ENCODE measurements at places on chromosomes 4 and X.

DNA sequence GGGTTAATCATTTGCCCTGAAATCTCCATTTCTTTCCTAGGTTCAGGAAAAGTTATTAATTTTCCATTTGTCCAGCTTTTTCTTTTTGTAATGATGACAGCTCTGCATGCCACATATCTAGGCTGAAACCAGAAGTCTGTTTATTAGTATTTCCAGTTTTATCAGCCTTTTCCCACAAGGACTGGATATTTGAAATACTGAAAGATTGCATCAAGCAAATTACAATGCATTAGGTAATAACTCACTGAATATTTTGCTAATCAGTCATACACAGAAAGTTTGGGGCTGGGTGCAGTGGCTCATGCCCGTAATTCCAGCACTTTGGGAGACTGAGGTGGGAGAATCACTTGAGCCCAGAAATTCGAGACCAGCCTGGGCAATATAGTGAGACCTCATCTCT, 21.5 kb downstream of the SLC9A7 start:
- DNase-seq: no peak

GRCh38 chr4:23674694-23675093, 215.2 kb downstream of the PPARGC1A start:
- no peak for DNase-seq

DNA sequence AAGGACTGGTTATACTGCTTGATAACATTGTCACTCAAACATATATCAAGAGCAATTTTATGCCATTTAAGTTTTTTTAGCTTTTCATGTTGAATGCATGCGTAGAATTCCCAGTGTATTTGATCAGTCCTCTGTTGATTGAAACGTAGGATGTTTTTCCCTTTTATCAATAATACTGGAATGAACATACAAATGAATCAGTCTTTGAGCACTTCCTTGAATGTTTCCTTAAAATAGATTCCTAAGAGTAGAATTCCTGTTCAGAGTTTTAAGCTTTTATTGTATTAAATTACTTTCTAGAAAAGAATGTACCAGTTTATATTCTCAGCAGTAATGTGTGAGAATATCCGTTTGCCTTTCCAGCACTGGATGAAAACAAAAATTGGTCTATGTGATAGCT, 37.8 kb downstream of the ADD1 start:
- DNase-seq: no peak

GRCh38 chrX:41468647-41469323, 21.6 kb downstream of the NYX start:
- no peak for DNase-seq

DNA sequence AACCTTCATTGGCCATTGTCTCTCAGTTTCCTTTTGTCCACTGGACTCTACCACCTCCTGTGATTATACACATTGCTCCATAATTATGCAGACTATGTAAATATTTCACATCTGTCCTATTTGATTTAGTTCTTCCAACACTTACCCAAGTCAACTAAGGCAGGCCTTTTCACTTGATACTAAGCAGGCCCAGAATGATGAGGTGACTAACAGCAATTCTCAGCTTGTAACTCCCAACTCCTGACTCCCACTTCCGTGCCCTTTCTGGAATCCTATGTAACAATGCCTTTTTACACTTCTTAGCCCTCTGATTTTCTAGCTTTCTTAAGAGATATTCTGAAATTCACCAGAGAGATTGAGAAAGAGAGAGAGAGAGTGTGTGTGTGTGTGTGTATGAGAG, 6.6 kb downstream of the PAK3 start:
- no peak for DNase-seq

- no peak for DNase-seq
Measured at GRCh38 chr4:39367166-39367565, 1.0 kb upstream of the RFC1 start.

DNA sequence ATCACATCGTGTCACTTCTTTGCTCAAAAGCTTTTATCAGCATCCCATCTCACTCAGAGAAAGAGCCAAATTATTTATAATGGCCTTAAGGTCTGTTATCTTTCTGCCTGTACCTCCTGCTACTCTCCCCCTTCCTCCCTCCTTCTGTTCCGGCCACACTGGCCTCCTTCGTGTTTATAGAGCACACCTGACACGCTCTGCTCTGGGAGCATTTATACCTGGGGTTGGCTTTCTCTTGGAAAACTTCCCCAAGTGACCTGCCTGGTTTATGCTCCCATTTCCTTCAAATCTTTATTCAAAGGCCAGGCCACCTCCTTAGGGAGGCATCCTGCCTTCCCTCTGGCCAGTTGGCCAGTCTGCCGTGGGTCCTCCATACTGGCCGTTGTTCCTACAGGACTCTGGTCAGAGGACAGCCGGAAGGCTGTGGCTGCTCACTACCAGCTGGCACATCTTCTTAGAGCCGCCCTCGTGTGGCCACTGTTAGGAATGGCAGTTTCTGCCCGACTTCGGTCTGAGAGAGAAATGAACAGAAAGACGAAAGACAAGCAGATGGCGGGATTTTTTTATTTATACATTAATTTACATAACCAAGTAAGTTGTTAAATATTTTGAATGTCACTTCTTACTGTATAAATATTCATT, 80.2 kb upstream of the CBLL2 start:
- DNase-seq: peak; percentile 45

DNA sequence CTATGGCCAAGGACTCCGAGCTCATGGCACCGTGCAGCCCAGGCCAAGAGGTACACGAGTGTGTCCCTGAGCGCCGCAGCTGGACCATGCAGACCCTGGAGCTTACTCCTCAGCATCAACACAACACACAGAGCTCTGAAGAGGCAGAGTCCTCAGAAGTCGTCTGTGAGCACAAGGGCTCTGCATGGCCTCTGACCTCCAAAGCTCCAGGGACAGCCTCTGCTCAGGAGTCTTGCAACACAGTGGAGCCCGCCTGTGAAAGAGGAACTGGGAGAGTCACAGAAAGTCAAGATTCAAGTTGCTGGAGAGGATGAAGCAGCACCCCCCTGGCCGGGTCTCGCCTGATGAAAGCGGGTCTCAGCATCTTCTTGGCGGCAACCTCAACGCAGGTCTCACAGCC, 2.9 kb downstream of the LRPAP1 start:
- DNase-seq: no peak

DNA sequence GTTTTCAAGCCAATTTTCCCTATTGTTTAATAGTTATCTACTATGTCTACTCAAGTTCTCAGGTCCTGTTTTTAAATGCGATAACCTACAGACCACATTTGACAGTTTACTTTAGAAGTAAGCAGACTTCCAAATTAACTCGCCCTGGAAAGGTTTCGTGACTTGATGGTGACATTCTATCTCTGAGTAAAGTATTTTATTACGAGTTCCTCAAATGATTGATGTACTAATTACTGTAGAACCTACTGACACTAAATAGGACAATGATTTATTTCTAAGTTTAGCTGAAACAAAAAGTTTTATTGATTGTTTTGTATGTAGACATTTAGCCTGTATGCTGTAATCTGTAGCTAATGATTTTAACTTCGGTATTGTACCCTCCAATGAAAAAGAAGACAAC, 1.9 kb upstream of the PPBP start:
- DNase-seq: no peak

- no peak for DNase-seq
Measured at GRCh38 chr4:142485452-142485851, 360.6 kb downstream of the INPP4B start.

- no peak for DNase-seq
Measured at GRCh38 chr4:25861280-25861950, 1.4 kb downstream of the SEL1L3 start.

GRCh38 chr4:38092701-38093100, 132.5 kb downstream of the PTTG2 start:
- no peak for DNase-seq

GRCh38 chr4:45292844-45293243, 566.5 kb upstream of the GNPDA2 start:
- no peak for DNase-seq

- no peak for DNase-seq
Measured at GRCh38 chr4:162366146-162366545, 202.3 kb upstream of the FSTL5 start.

DNA sequence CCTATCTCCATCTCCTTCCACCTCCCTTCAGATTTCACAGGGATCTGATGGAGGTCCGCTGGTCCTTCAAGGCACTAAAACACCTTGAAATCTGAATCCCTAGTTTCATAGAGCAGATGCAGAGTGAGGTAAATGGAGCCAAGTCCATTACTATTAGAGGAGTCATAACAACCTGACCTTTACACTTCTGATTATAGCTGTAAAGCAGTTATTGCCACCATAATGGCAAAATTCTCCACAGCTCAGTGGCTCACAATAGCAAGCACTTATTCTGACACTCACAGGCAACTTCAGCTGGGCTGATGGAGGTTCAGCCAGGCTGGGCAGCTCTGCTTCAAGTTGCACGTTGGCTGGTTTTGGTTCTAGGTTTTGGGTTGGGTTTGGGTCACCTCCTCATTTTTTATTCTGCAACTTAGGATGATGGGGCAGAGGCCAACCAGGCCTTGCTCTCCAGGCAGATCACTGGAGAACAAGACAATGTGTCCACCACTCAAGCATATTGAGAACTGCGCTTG, 51.4 kb upstream of the LRAT start:
- no peak for DNase-seq

- peak; percentile 79 for DNase-seq
Measured at GRCh38 chr4:51843309-51844152, 578 bp downstream of the DCUN1D4 start.

DNA sequence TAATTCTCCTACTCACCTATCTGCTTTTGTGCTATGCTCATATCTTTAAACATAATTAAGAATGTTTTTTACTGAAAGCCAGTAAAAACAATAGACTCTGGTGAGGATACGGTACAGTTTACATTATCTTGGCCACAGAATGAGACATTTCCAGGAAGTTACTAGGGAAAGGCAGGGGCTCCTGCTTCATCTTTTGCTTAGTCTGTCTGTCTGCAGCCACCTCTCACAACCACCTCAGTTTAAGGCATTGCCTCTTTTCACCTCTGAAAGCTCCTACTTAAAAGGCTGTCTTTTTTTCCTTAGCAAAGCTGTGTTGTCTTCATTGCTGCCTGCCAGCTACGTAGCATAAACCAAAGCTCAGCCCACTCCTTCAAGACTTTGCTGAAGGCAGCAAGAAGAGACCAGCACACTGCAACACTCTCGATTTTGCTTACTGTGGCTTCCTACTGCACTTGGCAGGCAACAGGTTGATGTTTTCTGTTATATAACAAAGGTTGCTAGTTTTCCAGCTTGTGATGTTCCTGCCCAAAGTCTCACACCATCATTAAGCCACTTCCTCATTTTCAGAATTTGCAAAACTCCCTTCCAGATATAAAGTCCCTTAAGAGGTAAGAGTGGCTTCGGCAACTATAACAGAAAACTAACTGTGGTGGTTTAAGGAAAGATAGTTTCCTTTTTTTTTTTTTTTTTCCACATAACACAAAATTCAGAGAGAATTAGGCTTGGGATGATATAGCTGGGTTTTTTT, 432.9 kb downstream of the GRXCR1 start:
- DNase-seq: no peak

Measured in DND-41 (cell line).